Activated CD4-positive, alpha-beta T cell treated with anti-CD3 and anti-CD28 coated beads for 1 hour (primary cell): ENCODE measurements at places on chromosomes 2 and 18.

- no peak for DNase-seq
These were observed 8.8 kb downstream of the LBH start for GRCh38 chr2:30239986-30240752.

DNA sequence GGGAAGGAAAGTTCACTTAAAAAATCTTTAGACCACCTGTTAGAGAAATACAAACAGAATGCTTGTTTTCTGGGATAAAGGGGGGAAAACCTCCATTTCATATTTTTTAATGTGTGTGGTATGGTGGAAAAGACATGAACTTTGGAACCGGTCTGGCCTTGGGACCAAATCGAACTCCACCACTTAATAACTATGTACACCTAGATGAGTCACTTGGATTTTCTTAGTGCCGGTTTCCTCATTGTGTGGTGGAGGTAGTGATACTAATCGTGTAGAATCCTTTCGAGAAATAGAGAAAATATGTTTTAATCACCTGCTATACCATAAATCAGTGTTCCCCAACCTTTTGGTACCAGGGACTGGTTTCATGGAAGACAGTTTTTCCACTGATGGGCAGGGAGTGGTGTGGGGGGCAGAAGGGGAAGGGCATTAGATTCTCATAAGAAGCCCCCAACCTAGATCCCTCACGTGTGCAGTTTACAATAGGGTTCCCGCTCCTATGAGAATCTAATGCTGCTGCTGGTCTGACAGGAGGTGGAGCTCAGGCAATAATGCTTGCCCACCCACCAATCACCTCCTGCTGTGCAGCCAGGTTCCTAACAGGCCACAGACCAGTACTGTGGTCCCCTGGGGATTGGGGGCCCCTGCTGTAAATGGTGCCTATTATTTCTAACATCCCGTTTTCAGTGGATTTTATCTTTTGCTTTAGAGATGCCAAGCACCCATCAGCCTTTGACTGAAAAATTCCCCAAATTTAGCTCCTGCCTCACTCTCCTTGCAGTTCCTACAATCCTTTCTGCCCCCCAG, 308.8 kb downstream of the PRKCE start:
- no peak for DNase-seq

DNA sequence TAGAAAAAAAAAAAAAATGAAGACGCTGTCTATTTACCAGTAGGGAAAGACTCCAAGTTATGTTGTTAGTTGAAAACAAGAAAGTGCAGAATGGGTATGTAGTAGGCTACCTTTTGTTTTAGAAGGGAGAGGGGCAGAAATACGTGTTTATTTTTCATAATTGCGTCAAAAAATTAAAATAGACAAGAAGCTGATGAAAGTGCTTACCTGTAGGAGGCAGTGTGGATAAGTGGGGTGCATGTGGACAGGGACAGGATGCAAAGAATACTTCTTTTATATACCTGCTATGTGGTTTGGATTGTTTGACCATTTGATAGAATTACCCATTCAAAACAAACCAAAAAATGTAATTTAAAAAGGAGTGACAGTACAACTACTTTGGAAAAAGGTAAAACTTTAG, 3.0 kb upstream of the GCG start:
- DNase-seq = no peak

DNA sequence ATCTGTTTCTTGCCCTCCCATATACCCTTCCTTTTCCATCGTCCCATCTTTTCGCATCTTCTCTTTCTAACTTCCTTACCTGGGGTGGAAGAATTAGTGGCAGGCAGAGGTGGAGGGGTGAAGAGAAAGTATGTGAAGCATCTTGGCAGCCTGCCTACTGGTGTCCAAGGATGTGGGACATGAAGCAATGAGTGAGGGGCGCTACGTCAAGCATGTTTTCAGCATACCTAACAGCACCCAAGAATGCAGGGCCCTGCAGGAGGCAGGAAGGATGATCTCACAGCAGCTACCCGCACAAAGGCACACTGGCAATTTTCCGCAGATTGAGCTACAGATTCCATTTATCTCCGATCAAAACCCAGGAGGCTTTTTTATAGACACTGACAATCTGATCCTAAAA, 42.2 kb downstream of the METTL4 start:
- no peak for DNase-seq

GRCh38 chr2:177072090-177072489, 140.5 kb upstream of the HNRNPA3 start:
- DNase-seq = no peak

DNA sequence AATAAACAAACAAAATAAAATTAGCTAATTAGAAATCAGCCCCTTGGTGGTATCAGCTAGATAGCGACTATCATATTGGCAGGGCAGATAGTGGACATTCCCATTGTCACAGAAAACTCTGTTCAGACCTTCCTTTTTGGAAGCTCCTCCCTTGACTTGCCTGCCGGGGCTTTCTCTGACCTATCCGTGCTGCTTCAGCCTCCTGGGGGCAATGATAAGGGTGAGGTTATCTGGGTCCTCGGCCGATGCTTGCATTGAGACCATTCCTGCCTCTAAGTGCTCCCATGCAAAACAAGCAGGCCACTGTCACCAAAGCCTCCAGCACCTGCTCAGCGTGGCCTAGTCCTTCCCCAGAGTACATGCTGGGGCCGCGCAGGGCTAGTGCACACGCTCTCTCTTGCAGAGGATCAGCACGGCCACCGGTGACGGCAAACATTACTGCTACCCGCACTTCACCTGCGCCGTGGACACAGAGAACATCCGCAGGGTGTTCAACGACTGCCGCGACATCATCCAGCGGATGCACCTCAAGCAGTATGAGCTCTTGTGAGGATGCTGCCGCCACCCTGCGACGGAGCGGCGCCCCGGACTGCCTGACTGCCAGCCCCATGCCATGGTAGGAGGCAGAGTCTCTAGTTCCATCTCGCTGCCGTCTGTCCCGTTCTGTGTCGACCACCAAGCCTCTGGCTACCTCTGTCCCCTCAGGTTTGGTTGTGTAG, 27.4 kb downstream of the MPPE1 start:
- no peak for DNase-seq

GRCh38 chr2:196286821-196287220, 115.4 kb upstream of the STK17B start:
- no peak for DNase-seq

DNA sequence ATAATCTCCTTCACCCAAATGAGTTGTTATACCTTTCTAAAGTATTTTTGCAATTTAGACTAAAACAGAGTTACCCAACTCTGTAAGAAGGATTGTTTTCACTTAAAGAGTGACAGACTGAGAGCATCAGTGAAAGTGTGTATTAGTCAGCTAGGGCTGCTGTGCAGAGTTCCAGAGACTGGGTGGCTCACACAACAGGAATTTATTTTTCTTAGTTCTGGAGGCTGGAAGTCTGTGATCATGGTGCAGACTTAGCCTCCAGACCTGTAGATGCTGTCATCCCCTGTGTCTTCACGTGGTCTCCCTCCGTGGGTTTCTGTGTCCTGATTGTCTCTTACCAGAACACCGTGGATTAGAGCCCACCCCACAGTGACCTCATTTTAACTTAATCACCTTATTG, 40.0 kb downstream of the BCL2L11 start:
- DNase-seq = no peak

DNA sequence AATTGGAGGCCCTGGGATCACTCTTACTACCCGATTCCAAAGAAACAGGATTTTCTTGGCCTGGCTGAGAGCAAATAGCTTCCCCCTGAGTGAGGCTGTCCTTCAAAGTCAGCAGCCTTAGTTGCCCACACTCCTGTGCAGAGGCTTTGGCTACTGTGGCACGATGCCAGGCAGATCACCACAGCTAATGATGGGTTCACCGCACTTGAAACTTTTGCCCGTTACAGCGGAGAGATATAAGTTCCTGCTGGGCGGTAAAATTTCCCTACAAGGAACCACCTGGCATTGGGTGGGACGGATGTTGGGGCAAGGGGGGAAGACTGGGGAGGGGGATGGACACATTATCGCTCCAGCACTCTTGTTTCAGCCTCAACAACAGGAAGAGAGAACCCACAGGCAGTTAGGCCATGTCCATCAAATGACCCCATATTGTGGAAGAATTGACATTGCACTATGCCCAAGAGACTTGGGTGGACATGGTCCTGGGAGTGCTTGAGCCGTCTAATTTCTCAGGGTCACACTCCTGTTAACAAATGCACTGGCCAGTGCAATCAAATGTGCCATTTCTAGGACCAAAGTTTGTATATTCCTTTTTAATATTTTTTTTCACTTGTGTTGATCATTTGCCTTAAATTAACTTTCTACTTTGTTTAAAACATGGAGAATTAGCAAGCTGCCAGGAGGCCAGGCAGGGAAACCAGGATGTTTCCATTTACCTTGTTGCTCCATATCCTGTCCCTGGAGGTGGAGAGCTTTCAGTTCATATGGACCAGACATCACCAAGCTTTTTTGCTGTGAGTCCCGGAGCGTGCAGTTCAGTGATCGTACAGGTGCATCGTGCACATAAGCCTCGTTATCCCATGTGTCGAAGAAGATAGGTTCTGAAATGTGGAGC, 4.4 kb downstream of the IL1B start:
- DNase-seq = no peak

GRCh38 chr2:33412920-33413319, 63.5 kb upstream of the RASGRP3 start:
- no peak for DNase-seq

DNA sequence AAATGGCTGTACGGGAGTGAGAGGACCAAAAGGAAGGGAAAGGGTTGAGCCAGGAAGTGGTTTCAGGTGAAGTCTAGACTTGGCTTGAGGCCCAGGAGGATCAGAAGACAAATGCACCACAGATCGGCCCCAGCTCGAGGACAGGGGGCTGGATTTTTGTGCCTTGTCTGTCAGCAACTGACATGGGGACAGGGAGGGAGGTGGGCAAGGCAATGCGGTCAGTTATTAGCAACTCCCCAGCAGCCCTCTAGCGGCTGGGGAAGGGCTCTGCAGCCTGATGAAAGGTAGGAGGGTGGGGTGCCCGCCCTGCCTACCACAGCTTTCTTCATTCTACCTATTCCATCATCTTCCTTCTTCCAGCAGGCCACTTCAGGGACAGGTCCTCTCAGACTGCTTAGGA, 50.0 kb downstream of the CPO start:
- no peak for DNase-seq

DNA sequence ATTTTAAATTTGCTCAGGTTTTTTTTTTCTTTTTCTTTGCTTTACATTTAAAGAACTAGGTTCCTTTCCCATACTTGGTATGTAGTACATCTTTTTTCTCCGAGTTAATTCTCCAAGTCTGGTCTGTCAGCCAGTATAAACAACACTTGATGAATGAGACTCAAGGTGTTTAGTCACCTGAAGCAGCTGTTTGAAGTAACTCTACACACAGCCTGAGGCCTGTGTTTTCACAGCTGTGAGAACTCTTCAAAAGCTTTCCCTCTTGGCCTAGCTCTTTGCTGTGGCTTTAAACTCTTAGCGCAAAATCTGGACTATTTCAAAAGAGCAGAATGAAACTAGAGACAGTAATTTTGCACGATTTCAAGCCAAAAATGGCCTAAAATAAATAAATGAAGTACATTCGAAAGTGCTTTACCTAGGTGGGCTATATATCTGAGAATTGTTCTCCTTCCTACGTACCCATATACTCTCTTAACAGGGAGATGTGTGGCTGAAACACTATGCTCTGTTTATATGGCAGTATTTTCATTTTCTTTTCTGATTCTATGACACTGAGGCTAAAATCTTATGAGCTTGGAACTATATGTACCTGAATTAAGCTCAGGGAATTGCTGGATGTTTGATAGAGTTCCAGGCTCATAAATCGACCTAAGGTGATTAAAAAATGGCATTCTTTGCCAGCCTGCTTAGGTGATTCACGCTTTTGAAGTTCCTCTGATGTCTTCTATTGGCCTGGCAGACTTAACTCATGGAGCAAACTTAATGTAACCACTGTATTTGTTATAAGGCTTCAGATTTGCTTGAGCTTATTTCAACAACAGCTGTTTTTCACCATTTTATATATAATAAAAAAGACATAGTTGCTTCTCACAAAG, 1044.1 kb upstream of the ZEB2 start:
- DNase-seq = no peak

DNA sequence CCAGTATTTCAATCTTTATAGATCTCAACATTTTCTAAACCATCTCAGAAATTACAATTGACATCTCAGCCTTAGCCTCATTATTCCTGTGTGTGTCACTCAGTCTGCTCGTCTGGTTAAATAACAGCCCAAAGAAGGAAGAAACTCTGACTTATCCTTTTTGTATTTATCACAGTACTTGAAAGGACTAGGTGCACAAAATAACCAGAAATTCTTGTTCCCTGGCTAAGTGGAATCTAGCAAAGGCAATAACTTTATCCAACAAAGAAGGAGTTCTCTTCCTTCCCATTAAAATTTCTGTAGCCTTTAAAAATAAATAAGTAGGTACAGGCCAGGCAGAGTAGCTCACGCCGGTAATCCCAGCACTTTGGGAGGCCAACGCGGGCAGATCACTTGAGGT, 139.9 kb upstream of the PID1 start:
- no peak for DNase-seq

GRCh38 chr2:68190991-68191731, 33.5 kb downstream of the PNO1 start:
- DNase-seq = no peak

DNA sequence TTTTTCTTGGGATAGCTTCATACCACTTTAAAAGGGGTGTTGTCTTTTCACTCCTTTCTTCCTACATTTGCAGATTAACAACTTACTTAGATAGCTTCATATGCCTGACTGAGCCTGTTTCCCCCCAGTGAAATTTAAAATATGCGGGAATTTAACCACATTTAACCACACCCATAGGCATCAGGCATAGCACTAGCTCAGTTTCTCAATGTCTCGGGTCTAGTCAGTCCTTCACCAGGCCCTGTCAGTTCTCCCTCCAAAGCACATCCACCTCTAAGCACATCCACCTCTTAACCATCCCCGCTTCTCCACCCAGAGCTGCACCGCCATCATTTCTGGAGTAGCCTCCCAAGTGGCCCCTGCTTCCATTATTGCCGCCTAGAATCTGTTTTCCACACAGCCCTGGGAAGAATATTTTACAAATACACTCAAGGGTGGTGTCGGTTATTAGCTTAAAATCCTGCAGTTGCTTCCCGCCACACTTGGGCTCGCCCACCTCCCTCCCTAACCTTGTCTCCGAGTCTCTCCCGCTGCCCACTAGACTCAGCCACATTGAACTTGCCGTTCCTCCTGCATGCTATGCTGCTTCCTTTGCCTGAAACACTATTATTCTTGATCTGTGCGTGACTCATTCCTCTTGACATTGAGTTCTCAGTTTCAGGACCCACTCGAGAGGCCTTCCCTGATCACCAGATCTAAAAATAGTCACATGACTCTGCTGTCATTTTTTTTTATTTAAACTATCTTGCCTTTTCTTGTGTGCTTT, 68.3 kb downstream of the SPTBN1 start:
- no peak for DNase-seq

- DNase-seq = peak; percentile 4
These were observed 33.0 kb downstream of the MROH2A start for GRCh38 chr2:233811087-233811486.

- DNase-seq = no peak
These were observed 442.8 kb downstream of the ZNF516 start for GRCh38 chr18:76052227-76052595.

GRCh38 chr2:88638743-88639142, 11.5 kb upstream of the EIF2AK3 start:
- DNase-seq = no peak

GRCh38 chr2:99389946-99390345, 52.8 kb downstream of the EIF5B start:
- no peak for DNase-seq

- DNase-seq = no peak
These were observed 218.1 kb downstream of the ZNF521 start for GRCh38 chr18:25133879-25134278.
